ENCODE measurements at places on chromosomes 3 and 15. TPM values are rescaled to one million over a fixed set of nuclear protein-coding genes. Genes with fewer than 3 reads are reported as not detected.

The CFAP20DC gene
- 1.9 TPM for total RNA-seq

The RBPMS2 gene
- 8.3 TPM for total RNA-seq

The HEG1 gene
- total RNA-seq, result 16.3 TPM

The CNTN6 gene
- not detected for total RNA-seq

The CDCP1 gene
- 6.5 TPM for total RNA-seq

The NPAP1 gene
- total RNA-seq, result not detected

The LRRC2 gene
- total RNA-seq, result not detected

The SEMA7A gene
- total RNA-seq, result 1.6 TPM

The PROK2 gene
- total RNA-seq, result not detected

The SMAD3 gene
- 115 TPM for total RNA-seq

The SH2D7 gene
- not detected for total RNA-seq

The PLA2G4E gene
- total RNA-seq, result not detected

The CNOT10 gene
- 26.3 TPM for total RNA-seq

The NME9 gene
- not detected for total RNA-seq

The CLDN1 gene
- 15.3 TPM for total RNA-seq

The RAD51 gene
- 17.9 TPM for total RNA-seq

The ALDH1A2 gene
- total RNA-seq, result 0.15 TPM

The LIPC gene
- total RNA-seq, result 0.14 TPM

The SSUH2 gene
- total RNA-seq, result 0.60 TPM

The OR5K2 gene
- total RNA-seq, result not detected

The ASB14 gene
- total RNA-seq, result not detected

The CLEC3B gene
- total RNA-seq, result not detected

The PCCB gene
- 29.7 TPM for total RNA-seq

The SPSB4 gene
- total RNA-seq, result 0.20 TPM

The MST1 gene
- 1.8 TPM for total RNA-seq

The RASGRF1 gene
- total RNA-seq, result 0.13 TPM

The REC114 gene
- not detected for total RNA-seq

The COLQ gene
- total RNA-seq, result 0.25 TPM

The IGF1R gene
- total RNA-seq, result 56.0 TPM

The WDR49 gene
- total RNA-seq, result not detected

The GADL1 gene
- not detected for total RNA-seq

The TMIE gene
- 0.14 TPM for total RNA-seq

The OXTR gene
- total RNA-seq, result 10.1 TPM

The CYP1A2 gene
- total RNA-seq, result not detected

The CFAP100 gene
- not detected for total RNA-seq
